Small intestine (tissue), 16 donors: ENCODE measurements at places on chromosomes 11 and 22. TPM values are rescaled to one million over a fixed set of nuclear protein-coding genes. Genes with fewer than 3 reads are reported as not detected.
A peak's percentile ranks its signal among the peaks of the same experiment; 100 is the strongest.

DNA sequence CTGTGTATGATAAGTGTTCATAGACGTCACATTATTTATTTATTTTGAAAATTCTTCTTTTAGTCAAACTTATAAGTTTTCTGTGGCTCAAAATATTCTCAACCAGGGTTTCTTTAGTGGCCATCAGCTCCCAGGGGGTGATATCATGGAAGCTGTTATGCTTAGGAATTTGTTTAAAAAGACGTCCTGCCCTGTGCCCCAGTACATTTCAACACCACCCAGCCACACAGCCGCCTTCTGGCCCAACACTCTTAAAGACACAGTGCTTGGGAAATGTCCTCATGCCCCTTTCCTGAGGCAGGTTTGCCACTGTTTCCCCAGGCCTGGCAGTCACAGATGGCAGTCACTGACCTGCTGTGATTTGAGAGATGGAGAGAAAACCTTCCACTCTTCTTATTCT is 19.9 kb downstream of the TSKU start:
- H3K4me1 ChIP-seq: peaks cover 23% of the 10 kb centered on the region
- H3K27ac ChIP-seq: no peak overlapping the region
- no peaks in the 10 kb centered on the region for H3K27me3 ChIP-seq
- no peak for DNase-seq
- H3K4me3 ChIP-seq: no peak overlapping the region

DNA sequence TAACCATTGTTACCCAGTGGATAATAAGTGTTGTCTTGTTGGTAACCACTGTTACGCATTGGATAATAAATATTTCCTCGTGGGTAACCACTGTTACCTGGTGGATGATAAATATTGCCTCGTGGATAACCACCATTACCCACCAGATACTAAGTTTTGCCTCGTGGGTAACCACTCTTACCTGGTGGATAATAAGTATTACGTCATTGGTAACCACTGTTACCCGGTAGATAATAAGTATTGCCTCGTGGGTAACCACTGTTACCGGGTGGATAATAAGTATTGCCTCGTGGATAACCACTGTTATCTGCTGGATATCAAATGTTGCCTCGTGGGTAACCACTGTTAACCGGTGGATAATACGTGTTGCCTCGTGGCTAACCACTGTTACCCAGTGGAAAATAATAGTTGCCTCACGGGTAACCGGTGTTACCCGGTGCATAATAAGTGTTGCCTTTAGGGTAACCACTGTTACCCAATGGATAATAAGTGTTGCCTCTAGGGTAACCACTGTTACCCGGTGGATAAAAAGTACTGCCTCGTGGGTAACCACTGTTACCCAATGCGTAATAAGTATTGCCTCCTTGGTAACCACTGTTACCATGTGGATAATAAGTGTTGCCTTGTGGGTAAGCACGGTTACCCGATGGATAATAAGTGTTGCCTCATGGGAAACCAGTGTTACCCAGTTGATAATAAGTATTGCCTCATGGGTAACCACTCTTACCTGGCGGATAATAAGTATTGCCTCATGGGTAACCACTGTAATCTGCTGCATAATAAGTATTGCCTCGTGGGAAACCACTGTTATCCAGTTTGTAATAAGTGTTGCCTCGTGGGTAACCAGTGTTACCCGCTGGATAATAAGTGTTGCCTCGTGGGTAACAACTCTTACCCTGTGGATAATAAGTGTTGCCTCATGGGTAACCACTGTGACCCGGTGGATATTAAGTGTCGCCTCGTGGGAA is 21.9 kb upstream of the NXPE4 start:
- H3K27ac ChIP-seq: no peak overlapping the region
- H3K4me1 ChIP-seq: no peaks in the 10 kb centered on the region
- H3K36me3 ChIP-seq: no peaks in the 10 kb centered on the region
- no peaks in the 10 kb centered on the region for H3K27me3 ChIP-seq
- no peak for DNase-seq
- H3K4me3 ChIP-seq: no peak overlapping the region

DNA sequence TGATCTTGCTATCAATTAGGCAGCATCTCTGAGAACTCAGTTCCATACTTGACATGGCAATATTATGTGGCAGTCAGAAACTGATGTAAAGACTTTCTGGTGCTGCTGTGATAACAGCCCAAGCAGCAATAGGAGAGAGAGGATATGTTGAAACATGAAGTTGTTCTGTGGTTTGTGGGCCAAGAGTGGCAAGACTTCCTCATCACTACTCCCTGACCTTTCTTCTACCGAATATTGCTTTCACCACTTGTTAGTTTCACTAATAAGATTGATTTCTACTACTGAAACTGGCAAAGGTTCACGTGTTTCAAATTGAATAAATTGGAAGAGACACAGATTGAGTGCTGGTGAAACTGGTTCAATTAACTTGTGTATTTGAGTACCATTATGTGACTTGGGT is 852.6 kb upstream of the RAG2 start:
- H3K4me1 ChIP-seq: peaks cover 1% of the 10 kb centered on the region
- H3K27ac ChIP-seq: peak overlapping the region; percentile 76
- H3K27me3 ChIP-seq: no peaks in the 10 kb centered on the region
- no peak overlapping the region for H3K4me3 ChIP-seq
- DNase-seq: no peak

DNA sequence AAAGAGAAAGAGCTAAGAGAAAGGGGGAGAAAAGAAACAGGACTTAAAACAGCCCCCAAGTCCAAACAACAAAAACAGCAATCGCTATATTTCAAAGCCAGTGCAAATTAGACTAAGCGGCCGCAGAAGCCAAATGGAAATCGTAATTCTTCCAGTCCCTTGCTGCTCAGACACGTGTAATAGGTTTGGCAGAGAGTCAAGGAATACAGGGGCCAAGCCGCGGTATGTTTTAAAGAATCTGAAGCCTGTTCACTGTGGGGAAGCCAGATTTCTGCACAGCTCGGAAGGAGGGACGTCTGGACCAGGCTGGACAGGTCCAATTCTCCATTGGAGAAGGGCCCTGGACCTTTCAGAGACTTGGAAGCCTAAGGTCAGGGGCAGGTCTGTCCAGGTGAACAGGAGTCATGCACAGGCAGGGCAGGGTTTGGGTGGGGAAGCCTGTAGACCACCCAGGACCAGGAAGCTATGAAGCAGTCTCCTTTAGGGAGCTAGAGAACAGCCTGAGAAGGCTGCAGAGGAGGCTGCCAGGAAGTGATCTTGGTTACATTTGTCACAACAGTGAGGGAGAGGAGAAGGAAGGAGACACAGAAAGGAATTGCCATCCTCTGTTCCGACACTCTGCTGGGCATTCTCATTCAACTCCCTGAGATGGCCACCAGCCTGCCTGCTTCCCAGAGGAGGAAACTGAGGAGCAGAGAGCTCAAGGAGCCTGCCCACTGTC is 265.5 kb upstream of the ISX start:
- no peaks in the 10 kb centered on the region for H3K4me1 ChIP-seq
- H3K27me3 ChIP-seq: no peaks in the 10 kb centered on the region
- no peak overlapping the region for H3K4me3 ChIP-seq
- DNase-seq: no peak
- no peaks in the 10 kb centered on the region for H3K36me3 ChIP-seq

SAAL1 gene
- polyA plus RNA-seq: 21.9 TPM
